ENCODE measurements at places on chromosomes 11 and 22.

DNA sequence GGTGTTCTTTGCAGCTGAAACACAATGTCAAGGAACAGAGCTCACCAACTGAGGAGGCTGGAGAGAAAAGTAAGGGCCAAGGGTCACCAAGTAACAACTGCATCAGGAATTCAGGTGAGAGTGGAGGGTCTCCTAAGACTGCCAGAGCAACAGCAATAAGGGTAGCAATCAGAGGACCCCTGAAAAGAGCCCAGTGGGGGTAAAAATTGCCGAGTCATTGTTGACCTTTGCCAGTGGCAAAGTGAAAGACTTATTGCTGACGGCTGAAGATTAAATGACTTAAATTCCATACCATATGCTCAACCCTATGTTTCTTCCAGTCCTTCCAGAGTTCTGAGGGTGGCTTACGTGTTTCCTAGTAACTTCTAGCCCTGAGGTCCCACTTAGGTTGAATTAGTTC is 51.9 kb upstream of the ARHGAP42 start:
- no peak for DNase-seq

GRCh38 chr11:66809592-66809991 is 33.6 kb upstream of the RCE1 start:
- DNase-seq, result no peak

DNA sequence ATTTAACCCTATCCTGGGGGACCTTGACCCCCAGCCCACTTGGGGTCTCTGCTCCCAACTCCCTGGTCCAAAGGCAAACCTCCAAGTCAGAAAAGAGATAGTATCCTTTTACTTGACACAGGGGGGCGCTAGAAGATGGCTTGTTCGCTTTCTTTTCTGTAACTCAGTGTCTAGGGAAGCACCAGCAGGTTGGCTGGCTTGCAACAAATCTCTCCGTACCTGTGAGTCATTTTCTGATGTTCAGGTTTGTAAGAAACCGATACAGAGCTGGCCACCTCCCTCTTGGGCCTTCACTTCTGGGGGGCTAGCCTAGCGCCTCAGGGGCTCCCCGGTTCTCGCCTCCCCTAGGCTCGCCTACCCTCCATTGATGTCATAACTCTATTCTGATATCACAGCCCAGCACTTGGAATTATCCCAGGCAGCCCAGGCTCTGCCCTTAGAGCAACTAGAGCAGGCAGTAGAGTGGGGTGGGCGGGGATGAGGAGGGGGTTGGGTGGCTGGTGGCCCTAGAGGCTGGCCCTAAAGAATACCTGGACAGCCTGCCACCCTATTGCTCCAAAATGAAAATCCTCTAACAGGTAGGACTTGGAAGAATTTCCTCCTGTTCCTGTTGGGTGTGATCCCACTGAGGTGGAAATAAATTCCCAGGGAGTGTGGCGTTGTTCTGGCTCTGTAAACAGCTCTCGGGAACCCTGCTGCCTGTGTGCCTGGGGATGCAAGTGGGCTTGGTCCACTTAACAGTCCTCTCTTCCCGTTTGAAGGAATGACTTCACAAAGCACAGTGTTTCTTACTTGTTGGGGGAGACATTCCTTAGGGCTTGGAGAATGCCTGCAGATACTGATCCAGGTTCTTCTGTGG is 69.4 kb downstream of the OSBP2 start:
- DNase-seq, result peak; percentile 70

DNA sequence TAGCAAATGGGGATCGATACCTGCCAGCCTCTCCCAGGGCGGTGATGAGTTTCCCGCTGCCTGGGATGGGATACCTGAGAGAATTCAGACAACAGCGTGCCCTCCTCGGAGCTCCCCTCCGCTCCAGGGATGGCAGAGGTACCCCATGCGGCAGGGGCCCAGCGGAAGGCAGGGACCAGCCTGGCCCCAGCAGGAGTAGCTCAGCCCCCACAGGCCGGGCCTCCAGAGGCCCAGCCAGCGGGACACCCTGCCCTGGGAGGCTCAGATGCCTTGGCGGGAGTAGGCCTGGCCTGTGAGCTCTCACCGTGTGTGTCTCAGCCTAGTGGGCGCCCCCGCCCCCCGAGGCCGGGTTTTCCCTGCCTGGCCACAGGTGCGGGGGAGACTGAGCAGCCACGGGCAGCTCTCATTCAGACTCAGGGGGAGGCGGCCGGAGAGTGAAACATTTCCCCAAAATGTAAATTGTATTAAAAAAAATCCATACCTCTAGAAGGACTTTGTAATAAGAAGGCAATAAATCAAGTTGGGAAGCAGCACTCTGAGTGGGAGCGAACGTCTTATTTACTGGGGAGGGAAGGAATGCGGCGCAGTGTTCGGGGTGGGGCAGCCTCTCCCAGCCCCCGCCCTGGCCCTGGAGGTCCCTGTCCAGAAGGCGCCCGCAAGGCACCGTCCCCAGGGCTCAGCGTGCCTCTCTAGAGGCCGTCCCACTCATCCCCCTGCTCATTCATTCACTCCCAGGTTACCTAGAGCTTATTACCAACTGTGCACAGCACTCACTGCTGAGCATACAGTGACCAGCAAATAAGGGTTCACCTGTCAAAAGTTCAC is 888.0 kb downstream of the BRD1 start:
- DNase-seq, result no peak

DNA sequence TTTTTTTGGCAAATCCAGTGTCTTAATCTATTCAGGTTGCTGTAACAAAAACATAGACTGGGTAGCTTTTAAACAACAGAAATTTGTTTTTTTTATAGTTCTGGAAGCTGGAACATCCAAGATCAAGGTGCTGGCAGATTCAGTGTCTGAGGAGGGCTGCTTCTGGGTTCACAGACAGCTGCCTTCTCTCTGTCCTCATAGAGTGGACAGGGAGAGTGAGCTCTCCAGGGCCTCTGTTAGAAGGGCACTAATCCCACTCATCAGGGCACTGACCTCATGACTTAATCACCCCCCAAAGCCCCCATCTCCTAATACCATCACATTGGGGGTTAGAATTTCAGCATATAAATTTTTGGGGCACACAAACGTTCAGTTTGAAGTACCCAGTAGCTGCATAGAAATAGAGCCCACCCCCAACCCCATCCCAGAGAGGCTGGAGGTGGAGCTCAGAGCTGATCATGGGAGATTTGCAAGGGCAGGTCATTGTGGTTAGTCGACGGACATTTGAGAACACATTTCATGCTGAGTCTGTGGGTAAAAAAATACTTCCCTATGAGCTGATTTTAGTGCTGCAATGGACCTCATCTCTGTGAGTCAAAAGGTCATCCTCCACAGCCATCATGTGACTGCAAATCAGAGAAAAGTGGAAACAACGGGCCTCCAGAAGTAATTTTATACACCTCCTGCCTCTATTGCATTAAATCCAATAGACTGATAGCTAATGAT is 203.1 kb upstream of the CADM1 start:
- DNase-seq, result no peak

DNA sequence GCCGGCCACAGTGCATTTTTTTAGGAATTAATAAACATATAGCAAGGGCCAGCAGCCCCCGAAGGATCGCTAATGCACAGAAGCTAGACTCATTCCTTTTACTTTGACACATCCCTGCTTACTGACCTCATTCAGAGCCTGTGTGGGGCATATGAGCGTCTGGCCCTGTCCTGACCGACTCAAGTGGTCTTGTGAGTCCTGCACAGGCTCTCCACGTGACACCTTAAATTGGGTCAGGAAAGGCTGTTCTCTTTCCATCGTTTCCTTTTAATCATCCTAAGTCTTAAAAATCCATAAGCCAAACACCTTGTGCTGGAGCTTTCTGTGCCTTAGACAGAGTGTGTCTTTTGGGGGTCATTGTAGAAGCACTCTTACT is 18.6 kb downstream of the SDHAF2 start:
- DNase-seq, result no peak

DNA sequence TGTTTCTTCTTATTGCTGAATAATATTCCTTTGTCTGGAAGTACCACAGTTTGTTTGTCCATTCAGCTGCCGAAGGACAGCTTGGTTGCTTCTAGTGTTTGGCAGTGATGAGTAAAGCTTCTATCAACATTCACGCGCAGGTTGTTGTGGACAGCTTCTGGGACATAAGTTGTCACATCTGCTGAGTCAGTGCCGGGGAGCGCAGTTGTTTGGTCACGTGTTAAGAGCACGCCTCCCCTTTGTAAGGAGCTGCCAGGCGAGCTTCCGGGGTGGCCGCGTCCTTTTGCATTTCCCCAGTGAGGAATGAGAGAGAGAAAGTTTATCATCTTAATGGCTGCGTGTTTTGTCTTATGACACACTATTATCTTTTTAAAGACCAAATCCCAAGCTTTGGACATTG is 30.3 kb downstream of the SAMM50 start:
- DNase-seq, result no peak
